ENCODE measurements at places on chromosomes 5 and 9.
A peak's percentile ranks its signal among the peaks of the same experiment; 100 is the strongest.

DNA sequence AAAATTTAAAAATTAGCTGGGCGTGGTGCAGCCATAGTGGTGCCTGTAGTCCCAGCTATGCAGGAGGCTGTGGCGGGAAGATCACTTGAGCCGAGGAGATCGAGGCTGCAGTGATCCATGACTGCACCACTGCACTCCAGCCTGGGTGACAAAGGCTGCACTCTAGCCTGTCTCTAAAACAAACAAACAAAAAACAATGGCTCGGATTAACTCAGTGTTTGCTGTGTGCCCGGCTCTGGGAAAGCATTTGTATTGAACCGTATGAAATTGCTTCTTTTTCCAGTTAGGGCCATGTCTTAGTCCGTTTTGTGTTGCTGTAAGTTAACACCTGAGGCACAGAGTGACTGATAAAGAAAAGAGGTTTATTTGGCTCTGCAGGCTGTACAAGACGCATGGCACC lies 62.6 kb downstream of the CFAP77 start:
- no peak for DNase-seq

DNA sequence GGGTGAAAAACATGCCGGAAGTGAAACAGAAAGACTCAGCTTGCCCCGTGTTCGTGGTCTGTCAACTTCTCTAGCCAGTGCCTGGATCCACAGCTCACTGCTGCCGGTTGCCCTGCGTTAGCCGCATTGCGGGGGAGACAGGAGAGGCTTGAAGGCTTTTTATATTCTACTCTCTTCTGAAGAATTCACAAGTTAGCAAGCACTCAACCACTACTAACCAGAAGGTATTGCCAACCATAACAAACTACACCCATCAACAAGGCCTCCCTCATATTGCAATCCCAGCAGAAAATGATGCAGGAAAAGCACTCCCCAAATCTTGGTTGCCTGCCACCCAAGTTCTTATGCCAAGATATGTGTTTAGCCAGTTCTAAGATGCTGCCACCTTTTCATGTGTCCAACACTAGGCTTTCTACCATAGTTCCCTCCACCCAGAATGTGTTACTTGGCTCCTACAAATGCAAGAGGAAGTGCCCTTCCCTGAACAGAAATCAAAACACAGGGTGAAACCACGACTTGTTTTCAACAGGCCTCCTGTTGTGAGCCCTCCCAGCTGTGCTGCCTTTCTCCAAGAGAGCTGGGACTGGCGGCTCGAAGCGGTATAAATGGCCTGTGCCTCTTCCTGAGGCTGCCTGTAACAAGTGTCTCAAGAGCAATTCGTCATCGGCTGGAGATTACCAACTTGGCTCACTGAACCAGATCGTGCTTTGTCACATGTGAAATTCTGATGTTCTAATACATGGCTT lies 129.0 kb downstream of the SNX18 start:
- peak; percentile 42 for DNase-seq

DNA sequence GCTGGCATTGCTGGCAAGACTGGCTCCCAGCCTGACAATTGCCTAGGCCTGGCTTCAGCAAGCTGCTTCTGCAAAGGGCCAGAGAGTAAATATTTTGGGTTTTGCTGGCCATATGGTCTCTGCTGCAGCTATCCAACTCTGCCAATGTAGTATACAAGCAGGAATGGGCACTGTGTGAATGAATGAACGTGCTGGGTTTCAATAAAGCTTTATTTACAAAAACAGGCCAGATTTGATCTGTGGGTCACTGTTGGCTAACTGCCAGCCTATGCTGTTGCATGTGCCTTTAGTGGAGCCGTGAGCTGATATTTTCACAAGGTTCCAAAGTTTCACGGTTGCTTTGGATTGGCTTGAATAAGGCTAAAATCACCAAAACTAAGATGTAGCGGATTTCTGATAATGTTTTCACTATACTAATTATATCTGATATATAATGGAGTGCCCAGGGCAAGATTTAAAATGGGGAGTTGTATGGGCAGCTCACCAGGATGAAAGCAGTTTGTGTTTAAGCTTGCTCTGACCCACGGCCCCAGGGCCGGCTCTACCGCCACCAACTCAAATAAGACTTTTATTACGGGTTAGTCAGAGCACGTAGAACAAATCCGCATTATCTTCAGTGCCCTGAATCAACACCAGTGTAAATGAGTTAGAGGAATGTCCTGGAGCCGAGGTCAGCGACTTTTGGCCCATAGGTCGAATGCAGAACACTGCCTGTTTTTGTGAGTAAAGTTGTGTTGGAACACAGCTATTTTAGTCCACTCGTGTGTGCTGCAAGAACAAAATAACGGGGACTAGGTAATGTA lies 98.6 kb upstream of the DAP start:
- DNase-seq, result no peak

GRCh38 chr9:78811622-78812276 lies 514.8 kb downstream of the PSAT1 start:
- DNase-seq, result no peak

GRCh38 chr9:126661521-126662251 lies 48.0 kb downstream of the LMX1B start:
- DNase-seq, result no peak

- DNase-seq, result no peak
Measured at GRCh38 chr5:32231241-32231640, 57.1 kb upstream of the GOLPH3 start.

GRCh38 chr5:151213803-151214613 lies 9.9 kb downstream of the CCDC69 start:
- peak; percentile 80 for DNase-seq

- DNase-seq, result no peak
Measured at GRCh38 chr5:170907758-170908157, 45.9 kb downstream of the RANBP17 start.

GRCh38 chr9:104725014-104725413 lies 22.5 kb upstream of the NIPSNAP3A start:
- no peak for DNase-seq

DNA sequence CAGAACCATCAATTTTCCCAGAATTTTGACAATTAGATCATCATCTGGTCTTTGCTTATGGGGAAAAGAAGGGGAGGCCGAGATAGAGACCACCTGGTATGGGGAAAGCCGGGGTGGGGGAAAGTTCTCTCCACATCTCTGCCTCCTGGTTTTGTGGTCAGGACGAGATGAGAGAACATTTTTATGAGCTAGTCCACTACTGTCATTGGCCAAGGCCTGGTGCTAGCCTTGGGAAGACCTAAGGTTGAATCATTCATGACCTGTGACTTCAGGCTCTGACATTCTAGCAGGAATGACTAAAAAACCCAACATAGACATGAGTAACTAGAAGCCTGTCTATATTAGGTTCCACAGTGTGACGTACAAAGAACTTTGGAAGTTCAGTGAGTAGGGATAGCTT lies 135.2 kb downstream of the PTTG1 start:
- no peak for DNase-seq

GRCh38 chr9:134503301-134504105 lies 138.1 kb upstream of the COL5A1 start:
- no peak for DNase-seq

- DNase-seq, result no peak
Measured at GRCh38 chr5:130295235-130295634, 391.0 kb downstream of the CHSY3 start.

DNA sequence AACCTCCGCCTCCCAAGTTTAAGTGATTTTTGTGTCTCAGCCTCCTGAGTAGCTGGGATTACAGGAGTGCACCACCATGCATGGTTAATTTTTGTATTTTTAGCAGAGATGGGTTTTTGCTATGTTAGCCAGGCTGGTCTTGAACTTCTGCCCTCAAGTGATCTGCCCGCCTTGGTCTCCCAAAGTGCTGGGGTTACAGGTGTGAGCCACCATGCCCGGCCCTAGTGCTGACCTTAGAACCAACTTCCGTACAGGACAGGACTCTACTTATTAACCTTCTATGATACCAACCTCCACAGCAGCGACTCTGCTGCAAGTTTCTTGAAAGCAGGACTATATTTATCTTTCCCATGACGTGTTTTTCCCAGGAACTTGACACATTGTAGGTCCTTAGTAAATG lies 176.9 kb downstream of the RGS3 start:
- DNase-seq, result no peak

DNA sequence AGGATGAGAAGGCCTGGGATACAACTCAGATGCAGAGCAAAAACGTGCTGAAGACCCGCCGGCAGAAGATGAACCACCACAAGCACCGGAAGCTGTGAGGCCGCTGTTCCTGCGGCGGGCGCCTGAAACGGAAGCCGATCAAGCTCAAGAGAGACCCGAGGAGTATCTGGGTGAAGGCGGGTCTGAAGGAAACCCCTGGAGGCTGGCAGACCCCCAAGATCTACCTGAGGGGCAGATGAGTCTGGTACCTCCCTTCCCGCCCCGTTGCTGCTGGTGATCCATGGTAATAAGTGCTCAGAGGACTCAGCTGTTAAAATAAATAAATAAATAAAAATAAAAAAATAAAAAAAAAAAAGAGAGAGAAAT lies 89.3 kb downstream of the BASP1 start:
- DNase-seq, result no peak

DNA sequence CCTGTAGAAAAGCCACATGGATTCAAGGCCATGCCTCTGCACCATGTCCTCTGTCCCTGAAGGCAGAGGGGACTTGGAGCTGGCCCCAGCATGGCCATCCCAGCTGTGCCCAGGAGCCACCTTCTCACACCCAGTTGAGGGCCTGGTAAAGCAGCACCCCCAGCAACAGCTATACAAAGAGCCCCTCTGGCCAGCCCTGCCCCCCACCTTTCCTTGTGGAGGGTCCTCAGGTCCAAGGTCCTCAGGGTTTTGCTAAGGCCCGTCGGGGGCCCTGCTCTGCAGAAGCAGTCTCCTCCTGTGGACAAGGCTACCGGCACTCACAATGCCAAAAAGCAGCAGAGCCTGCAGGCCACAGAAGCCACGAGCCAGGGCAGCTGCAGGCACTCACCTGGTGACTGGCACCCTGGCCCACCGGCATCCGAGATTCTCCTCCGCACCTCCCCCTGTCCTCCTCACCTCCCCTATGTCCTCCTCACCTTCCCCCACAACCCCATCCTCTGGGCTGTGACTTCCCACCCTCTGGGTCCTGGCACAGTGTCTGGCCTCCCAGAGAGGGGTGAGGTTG lies 39.9 kb upstream of the LPCAT1 start:
- DNase-seq, result no peak

- no peak for DNase-seq
Measured at GRCh38 chr9:126343271-126343700, 16.7 kb downstream of the MVB12B start.

- DNase-seq, result no peak
Measured at GRCh38 chr9:27712806-27713205, 139.5 kb upstream of the C9orf72 start.

DNA sequence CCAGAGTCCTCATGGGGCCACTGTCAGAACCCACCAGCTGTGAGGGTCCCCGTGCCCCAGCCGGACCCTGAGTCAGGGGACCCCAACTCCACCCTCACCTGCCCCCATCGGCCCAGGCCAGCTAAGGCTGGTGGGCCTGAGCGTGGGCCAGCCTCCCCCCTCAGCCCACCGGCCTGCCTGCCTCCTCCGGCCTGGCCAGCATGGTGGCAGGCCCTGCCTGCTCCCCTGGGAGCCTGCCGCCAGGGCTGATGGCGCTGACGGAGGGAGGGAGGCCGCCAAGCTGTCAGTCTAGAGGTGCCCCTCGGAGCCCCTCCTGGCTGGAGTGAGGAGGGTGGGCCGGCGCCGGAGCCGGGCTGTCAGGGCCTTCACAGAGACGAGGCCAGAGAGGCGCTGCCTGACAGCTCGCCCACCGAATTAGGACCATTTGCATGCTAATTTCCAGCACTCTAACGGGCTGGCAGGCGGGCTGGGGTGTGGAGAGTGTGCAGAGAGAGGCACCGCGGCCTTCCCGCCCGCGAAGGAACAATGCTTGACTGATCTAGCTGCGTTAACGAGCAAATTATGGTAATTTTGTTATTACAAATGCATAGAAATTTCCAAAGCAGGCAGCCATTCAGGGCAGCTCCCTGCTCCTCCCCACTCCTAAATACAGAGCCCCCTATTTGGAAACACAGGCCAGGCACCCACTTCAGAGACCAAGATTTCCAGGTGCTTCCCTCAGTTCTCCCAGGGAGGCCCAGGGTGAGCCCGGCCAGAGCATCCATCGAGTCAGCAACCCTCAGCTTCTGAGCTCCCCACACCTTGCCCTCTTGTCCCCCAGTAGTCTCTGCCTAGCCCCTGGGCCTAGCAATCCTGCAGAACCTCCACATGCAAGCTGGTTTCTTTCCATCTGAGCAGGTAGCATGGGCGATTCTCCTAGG lies 169.3 kb downstream of the PAX5 start:
- no peak for DNase-seq

- peak; percentile 44 for DNase-seq
Measured at GRCh38 chr9:20623021-20623747, 885 bp upstream of the MLLT3 start.

GRCh38 chr9:112495614-112496013 lies 9.0 kb downstream of the KIAA1958 start:
- DNase-seq, result no peak

- DNase-seq, result no peak
Measured at GRCh38 chr9:32558408-32558934, 6.1 kb upstream of the TOPORS start.

GRCh38 chr5:43390471-43390870 lies 21.7 kb downstream of the CCL28 start:
- no peak for DNase-seq

DNA sequence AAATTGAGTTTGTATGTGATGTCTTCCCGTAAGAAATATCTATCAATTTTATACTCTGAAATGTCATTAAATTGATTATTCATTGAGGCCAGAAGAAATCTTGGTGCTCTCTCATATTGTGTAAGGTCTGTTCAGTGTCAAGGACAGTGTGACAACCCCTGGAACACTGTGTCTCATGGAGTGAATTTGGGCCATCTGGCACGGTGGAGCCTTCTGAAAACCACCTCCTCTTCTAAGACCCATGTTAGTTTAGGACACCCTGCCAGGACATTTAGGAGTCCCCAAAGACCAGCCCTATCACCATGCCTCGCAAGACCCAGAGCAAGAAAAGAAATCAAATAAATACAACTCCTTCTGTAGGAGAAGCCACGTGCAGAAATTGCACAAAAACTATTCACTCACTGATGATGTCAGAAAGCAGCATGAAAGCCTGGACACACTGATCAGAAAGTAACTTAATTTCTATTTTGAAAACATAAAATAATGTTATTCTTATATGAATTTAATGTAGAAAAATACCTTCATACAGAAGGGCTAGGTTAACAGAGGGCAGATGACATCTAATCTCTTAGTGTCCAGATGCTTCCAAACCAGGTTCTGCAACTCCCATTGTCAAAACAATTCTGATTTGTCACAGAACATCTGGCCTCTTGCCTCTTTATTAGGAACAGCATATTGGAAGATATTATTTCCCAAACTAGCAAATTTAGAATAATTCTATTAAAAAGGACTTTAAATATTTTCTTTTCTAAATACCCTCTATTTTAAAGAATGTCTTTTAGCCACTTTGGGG lies 298.8 kb downstream of the NR2F1-AS1 start:
- no peak for DNase-seq

DNA sequence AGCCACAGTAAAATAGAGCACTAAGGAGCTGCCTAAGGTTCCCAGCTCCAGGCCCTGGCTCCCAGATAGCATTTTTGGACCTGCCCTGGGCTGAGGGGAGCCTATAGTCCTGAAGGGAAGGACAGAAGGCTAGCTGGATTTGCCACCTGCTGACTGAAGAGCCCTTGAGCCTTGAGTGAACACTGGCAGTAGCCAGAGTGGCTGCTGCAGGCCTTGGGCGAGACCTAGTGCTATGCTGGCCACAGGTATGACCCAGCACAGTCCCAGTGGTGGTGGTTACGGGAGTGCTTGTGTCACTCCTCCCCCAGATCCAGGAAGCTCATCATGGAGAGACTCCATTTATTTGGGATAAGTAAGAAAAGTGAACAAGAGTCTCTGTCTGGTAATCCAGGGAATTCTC lies 10.3 kb upstream of the STX17 start:
- no peak for DNase-seq

GRCh38 chr5:170275376-170275994 lies 22.1 kb downstream of the LCP2 start:
- no peak for DNase-seq
